ENCODE measurements at places on chromosomes 3 and 15.

DNA sequence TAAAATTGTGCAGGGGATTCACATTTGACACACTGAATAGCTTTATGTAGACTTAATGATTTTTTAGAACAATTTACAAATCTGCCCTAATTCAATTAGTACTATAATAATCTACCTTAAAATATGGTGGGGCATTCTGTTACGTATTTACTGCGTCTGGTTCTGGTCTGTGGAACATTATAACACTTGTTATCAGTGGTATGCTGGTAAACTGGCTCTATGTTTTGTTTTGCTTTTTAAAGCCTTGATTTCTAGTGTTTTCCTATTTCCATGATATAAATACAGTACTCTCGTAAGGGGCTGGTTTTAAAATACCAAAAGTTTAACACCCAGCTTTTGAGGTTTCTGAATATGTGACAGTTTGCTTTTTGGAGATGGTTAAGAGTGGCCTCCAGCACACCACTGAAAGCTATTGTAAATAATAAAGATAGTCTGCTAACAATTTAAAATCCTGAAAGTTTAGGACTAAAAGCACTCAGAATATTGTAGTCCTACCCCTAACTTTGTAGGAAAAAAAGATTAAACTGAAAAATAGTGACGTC, 65.6 kb upstream of the CD47 start:
- DNase-seq: no peak

GRCh38 chr15:65569728-65570127, 39.5 kb downstream of the HACD3 start:
- DNase-seq: no peak

DNA sequence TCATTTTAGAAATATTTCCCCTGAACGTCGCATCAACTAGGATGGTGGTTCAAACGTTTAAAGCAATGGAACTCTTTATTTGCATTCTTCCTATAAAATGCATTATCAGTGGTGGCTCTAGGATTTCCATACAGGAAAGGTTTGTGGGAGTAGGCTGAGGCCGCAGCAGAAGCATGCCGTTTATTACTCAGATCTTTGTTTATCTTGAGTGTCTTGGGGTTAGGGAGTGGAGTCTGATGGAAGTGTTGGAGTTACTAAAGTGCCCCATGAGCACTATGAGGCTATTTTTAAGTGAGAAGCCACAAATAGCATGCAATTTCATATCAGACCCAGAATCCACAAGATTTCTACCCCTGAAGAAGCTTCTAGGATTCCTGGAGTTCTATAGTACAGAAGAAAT, 26.2 kb downstream of the ATOSA start:
- DNase-seq: no peak

DNA sequence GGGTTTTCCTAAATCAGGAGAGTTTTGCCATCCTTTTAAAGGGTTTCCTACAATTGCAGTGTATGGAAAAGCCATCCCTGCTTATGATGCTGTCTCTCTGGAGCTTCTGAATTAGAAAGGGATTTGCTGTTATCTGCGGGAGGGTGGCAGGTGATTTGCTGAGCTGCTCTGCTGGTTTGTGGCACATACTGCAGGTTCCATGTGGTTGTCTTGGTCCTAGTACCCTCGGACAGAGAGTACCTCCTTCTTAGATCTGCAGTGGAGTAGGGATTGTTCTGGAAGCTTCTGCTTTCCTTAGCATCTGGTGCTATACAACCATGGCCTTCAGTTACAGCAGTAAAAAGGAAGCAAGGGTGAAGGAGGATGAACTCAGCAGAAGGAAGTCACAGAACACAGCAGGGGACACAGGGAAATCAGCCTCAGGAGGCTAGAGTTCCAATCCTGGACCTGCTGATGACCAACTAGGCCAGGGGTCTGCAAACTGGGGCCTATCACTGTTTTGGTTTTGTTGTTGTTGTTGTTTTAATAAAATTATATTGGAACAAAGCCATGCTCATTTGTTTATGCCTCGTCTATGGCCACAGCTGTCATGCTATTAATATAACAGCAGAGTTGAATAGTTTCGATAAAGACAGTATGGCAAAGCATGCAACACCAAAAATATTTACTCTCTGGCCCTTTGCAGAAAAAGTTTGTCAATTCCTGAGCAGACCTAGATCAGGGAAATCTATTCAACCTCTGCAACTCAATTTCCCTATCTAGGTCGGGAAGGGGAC, 39.5 kb downstream of the STARD5 start:
- DNase-seq: no peak

DNA sequence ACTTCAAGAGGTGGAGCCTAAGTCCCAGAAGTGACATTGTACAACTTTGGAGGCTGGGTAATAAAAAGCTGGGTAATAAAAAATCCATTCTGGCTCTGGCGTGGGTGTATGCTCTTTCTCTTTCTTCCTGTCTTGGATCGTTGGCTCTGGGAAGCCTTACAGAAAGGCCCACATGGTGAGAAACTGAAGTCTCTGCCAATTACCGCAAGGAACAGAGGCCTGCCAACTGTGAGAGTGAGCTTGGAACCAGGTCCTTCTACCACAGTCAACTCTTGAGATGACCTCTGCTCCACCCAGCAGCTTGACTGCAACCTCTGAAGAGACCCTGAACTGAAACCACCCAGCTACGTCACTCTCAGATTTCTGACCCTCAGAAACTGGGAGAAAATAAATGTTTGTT, 51.0 kb downstream of the NR2F2 start:
- DNase-seq: no peak

DNA sequence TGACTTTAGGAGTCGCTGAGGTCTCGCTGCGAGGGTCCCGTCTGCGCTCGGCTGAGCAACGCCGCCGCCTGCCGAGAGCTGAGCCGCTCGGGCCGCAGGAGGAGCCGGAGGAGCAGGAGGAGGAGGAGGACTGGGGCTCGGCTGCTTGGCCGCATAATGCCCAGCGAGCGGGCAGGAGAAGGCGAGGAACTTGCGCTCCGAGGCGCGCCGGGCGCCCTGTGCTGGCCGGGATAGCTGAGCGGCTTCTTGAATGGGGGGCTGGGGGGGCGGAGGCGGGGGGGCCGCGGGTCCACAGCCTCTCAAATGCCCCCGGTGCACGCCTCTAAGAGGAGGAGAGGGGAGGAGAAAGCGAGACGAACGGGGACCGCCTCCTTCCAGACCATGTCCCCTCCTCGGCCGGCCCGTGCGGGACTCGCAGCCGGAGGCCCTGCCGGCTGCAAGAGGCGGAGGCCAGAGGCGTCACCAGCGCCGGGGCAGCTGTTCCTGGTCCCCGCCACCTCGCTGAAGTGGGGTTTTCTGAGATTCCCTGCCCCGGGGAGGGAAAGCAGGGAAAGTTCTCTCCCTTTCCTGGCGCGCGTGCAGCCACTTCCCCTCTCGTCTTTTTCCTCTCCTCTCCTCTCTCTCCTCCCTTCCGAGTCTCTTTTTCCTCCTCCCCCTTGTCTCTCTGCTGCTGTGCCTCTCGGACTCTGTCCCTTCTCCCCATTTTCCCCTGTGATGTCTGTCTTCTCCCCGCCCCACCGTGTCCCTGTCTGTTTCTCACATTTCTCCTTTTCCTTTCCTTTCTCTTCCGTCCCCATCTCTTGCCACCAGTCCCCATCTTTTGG, at the start of gene ADAMTS9:
Gene ADAMTS9 (minus strand): TSS at position 220 of the 824 bp plus-strand sequence. CDS start 343 bp downstream, outside the sequence.
- DNase-seq: peak; percentile 51

DNA sequence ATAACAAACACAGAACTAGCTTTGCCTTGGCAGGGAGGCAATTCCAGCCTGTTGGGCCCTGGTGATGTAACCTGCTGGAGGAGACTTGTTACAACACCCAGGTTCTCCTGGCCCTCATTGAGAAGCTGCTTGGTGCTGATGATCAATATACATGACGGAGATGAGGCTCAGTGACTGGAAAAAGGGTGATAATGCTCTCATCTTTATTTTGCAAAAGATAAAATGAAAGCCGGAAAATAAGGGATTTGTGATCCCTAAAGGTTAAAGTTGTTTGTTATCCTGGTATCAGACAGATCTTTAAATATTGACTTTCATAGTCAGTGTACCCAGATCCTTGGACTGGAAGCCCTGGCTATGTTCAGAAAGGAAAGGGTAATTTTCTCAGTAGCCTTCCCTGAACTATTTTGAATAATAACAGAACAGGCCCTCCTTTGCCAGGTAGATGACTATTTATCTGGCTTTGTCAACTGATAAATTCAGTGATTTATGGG, 118.9 kb upstream of the MEIS2 start:
- DNase-seq: no peak

- no peak for DNase-seq
Measured at GRCh38 chr3:82002491-82002890, 241.0 kb upstream of the GBE1 start.

- no peak for DNase-seq
Measured at GRCh38 chr3:58102976-58103451, 94.8 kb downstream of the FLNB start.

- DNase-seq: no peak
Measured at GRCh38 chr3:72899349-72899765, 11.5 kb downstream of the GXYLT2 start.

DNA sequence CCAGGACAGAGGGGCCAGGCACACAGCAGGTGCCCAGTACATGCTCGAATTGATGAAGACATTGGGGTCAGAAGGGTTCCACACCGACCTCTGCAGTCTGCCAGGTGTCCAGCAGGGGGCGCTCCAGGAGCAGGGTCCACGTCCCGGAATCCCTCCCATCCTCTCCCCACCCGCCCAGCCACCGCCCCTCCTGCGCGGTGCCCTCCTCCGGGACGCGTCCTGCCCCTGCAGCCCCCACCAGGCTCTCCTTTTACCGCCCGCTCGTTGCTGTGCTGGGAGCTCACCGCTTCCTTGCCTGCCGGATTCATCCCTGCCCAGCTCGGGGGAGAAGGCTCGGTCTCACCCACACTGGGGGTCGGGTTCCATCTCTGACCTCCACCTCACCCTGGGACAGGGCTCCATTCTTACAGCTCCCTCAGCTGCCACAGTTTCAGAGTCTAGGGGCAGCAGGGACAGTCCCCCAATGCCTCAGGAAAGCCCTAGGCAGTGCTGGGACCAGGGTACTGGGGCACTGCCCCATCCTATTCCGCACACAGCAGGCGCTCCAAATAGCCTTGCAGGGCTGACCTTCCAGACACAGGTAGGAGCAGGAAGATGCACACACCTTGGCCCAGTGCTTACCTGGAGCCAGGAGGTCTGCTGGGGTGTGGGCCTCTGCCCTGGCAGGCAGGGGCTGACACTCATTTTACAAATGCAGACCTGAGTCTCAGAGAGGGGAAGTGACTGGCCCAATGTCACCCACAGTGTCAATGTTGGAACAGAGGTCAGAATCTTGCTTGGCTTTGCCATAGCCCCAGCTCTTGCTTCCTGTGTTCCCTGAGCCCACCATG, 31.0 kb downstream of the GRIP2 start:
- peak; percentile 65 for DNase-seq

DNA sequence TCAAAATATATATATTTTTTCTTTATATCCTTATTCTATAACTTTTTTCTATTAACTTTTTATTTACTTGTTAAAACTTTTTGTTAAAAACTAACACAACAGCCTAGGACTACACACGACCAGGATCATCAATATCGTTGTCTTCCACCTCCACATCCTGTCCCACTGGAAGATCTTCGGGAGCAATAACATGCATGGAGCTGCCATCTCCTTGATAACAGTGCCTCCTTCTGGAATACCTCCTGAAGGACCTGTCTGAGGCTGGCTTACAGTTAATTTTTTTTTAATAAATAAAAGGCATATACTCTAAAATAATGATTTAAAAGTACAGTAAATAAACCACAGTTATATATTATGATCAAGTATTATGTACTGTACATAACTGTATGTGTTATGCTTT, 58.9 kb downstream of the SFMBT1 start:
- DNase-seq: no peak

- no peak for DNase-seq
Measured at GRCh38 chr3:9986230-9986725, 363 bp downstream of the EMC3 start.

DNA sequence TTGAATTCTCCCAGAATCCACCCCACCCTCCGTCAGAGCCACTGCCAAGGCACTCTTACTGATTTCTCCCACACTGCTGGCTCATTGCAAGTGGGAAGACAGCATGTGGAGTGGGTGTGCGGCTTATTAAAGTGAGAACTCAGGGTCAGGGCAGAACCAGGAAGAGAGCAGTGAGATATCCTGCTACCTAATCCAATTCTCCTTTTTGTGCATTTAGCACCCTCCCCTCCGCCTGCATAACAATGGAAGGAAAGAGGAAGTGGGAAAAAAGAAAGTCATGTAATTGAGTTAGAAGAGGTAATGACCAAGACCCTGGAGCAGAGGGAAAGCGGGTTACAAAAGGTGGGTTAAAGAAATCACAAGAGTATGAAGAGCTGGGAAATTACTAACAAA, 27.8 kb upstream of the PIK3CB start:
- DNase-seq: no peak

DNA sequence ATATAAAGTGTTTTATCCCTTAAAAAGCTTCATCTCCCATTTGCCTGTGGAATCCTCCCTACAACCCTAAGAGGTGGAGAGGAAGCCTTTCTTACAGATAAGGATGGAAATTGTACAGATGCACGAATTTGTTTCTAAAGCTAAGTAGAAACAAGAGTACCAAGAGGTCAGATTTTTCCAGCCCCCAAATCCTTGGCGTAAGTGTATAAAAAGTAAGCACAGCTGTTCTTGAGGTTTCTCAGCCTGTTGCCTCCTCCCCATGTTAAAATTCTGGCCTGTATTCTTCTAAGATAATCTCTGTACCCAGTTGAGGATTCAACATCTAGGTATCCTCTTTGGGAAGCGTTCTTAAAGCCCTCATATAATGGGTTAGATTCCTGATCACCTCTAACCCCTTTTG, 34.9 kb downstream of the RAB7A start:
- no peak for DNase-seq

DNA sequence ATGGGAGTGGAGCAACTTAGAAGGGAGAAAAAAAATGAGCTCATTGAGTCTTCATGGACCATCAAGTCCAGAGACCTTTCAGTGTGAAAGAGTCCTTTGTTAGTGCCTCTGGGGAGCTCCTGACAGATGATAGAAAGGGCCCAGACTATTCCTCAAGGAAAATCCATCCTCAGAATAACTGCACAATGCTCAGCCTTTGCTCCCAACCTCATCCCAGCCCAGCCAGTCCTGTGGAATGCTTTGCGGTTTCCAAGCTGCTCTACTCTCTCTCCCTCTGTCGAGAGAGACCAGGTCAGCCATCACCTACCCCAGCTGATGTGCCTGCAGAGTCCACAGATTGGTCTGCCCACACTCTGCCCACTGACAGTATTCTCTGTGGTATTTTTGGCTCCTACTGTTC, 406.2 kb downstream of the MFSD1 start:
- DNase-seq: no peak

GRCh38 chr3:127182848-127183714, 9.8 kb upstream of the PRR23E start:
- DNase-seq: peak; percentile 32

DNA sequence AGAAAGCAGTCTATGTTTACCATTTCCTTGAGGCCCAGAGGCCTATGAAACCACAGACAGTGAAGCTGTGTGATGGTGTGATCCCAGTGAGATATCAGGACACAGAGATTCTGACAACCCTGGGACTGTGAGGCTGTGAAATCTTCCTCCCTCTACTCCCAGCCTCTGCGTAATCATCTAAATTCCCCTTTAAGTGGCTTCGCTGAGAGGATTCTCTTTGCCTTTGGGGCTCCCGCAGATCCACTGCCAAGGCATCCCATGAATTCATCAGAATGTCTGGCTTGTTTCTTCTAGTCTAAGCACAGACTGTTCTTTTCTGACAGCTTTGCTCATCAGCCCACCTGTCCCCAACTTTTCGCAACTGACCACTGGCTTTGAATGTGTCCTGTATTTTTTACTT, 901.2 kb upstream of the NR2F2 start:
- DNase-seq: no peak

- DNase-seq: no peak
Measured at GRCh38 chr3:187186801-187187421, 10.4 kb upstream of the RTP1 start.

Measured in dorsolateral prefrontal cortex (tissue), 122 donors.